ENCODE measurements at places on chromosomes 3 and 15. TPM values are rescaled to one million over a fixed set of nuclear protein-coding genes. Genes with fewer than 3 reads are reported as not detected.

DNA sequence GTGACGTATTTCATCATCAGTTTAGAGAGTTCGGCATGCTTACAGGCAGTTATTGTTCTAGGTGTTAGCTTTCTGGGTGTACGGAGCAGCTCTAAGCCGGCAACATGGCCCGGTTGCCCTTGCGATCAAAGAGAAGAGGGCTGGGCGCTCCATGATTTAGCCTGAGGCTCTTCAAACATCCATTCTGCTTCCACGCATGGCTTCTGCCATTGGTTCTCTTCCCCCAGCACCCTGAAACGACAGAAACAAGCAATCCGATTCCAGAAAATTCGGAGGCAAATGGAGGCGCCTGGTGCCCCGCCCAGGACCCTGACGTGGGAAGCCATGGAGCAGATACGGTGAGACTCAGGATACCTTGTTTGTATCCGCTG is 574 bp downstream of the NGRN start:
- H3K27me3 ChIP-seq = no peaks in the 10 kb centered on the region
- H3K27ac ChIP-seq = peak overlapping the region; percentile 97
- peak; percentile 37 for DNase-seq
- H3K4me1 ChIP-seq = peaks cover 40% of the 10 kb centered on the region

DNA sequence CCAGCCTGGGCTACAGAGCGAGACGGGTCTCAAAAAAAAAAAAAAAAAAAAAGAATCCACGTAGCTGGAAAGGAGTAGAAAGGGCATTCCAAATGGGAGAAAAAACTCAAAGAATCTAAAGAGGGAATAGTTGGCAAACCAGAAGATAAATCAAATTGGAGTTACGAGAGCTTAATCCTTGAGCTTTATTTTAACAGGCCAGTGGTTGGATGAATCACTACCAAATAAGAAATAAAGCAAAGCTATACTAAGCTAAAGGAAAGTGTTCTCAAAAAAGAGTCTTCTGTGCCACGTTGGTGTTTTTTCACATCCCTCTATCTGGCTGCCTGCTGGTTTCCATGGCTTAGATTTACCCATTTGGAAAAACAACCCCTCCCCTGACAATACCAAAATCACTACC is 14.0 kb downstream of the VGLL4 start:
- DNase-seq = no peak
- peaks cover 48% of the 10 kb centered on the region for H3K4me1 ChIP-seq
- no peaks in the 10 kb centered on the region for H3K27me3 ChIP-seq
- H3K36me3 ChIP-seq = no peaks in the 10 kb centered on the region
- H3K27ac ChIP-seq = no peak overlapping the region

DNA sequence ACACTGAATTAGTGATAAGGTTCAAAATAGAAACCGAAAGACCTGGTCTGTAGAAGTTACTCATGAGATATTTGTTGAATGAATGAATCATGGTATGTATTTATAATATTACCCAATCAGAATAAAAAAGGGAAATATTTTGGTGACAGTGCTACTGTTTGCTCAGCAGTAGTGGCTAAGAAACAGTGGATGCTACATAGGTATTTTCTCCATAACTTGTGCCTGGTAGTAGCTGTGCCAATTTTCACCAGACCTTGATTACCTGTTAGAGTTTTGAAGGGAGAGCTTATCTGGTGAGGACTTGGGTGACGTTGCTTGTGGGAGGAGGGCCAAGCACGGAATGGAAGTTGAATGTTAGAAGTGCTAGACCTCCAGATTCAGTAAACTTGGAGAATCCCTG is 14.3 kb downstream of the LIMD1 start:
- H3K27me3 ChIP-seq = no peaks in the 10 kb centered on the region
- H3K36me3 ChIP-seq = peaks cover 10% of the 10 kb centered on the region
- no peak for DNase-seq
- H3K4me3 ChIP-seq = no peak overlapping the region
- peaks cover 15% of the 10 kb centered on the region for H3K4me1 ChIP-seq
- peak overlapping the region; percentile 60 for H3K27ac ChIP-seq

GRCh38 chr15:48572823-48573222 is 72.7 kb downstream of the FBN1 start:
- H3K36me3 ChIP-seq = no peaks in the 10 kb centered on the region
- H3K4me1 ChIP-seq = no peaks in the 10 kb centered on the region
- H3K27ac ChIP-seq = no peak overlapping the region
- H3K27me3 ChIP-seq = no peaks in the 10 kb centered on the region
- no peak for DNase-seq
- no peak overlapping the region for H3K4me3 ChIP-seq

GRCh38 chr3:125594581-125595011 is 701 bp downstream of the OSBPL11 start:
- 0 out of 2 replicates have a peak, but pooled peaks cover 4% of the 10 kb centered on the region for H3K36me3 ChIP-seq
- DNase-seq = no peak
- peak overlapping the region; percentile 96 for H3K27ac ChIP-seq
- peaks cover 26% of the 10 kb centered on the region for H3K4me1 ChIP-seq
- H3K27me3 ChIP-seq = no peaks in the 10 kb centered on the region

- no peak for DNase-seq
- no peak overlapping the region for H3K4me3 ChIP-seq
- no peaks in the 10 kb centered on the region for H3K36me3 ChIP-seq
- peaks cover 34% of the 10 kb centered on the region for H3K4me1 ChIP-seq
- H3K27ac ChIP-seq = no peak overlapping the region
These were observed 325.6 kb upstream of the AZI2 start for GRCh38 chr3:28674212-28674611.

DNA sequence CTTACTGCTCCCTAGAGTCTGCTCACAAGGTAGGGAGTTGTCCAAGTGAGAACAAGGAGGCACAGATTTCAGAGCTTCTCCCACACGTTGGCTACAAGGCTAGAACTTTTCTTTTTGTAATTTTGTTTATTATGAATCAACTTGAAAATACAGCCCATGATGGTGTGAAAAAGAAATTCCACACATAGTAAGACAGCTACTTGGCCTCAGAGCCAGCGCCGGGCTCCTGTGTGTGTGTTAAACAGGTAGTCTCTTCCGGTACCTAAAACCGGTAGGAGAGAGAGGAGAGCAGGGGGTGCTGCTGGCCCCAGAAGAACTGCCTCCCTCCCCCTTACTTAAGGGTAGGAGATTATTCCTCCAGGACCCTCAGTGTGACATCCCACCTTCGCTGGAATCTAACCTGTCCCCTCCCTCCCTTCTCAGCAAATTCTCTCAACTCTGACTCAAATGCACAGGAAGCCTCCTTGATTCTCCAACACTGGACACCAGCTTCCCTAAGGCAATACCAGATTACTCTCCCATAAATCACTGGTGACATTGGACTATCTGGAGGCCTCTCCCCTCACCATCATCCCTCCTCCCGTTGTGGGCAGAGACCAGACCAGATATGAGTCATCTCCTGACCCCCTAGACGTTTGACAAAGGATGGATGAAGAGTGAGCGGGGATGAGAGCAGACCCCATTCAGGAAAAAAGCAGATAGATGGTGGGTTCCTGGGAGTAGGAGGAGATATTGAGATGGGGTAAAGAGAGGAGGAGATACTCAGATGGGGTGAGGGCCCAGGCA is 4.5 kb upstream of the IP6K1 start:
- no peak overlapping the region for H3K4me3 ChIP-seq
- no peak overlapping the region for H3K27ac ChIP-seq
- peaks cover 10% of the 10 kb centered on the region for H3K4me1 ChIP-seq
- no peak for DNase-seq

DNA sequence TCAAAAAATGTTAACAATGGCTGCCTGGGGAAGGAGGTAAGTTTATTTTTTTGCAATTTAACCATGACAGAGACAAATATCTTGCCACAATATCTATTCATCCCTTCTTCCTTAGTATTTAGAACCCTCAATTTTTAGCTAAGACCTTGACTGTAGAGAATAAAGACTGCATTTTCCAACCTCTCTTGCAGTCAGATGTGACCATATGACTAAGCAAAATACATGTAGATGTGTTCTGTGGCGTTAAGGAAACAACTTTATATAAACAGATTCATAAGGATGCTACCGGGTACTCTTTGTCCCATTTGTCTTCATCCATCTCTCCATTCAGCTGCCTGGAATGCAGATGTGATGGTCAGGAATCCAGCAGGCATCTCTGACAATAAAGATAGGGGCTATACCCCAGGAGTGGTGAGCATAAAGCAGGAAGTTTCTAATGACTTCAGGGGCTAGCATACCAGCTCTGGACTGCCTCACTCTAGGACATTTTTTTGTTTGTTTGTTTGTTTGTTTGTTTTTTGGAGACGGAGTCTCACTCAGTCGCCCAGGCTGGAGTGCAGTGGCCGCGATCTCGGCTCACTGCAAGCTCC is 41.1 kb downstream of the LHFPL4 start:
- H3K36me3 ChIP-seq = no peaks in the 10 kb centered on the region
- peaks cover 2% of the 10 kb centered on the region for H3K4me1 ChIP-seq
- no peak for DNase-seq
- H3K27ac ChIP-seq = no peak overlapping the region

- H3K36me3 ChIP-seq = no peaks in the 10 kb centered on the region
- H3K27me3 ChIP-seq = no peaks in the 10 kb centered on the region
- no peak overlapping the region for H3K4me3 ChIP-seq
- no peak overlapping the region for H3K27ac ChIP-seq
- H3K4me1 ChIP-seq = peaks cover 16% of the 10 kb centered on the region
- no peak for DNase-seq
These were observed 174.5 kb upstream of the GAP43 start for GRCh38 chr3:115448851-115449250.

GRCh38 chr3:139519998-139520737 is 19.4 kb downstream of the RBP1 start:
- peaks cover 21% of the 10 kb centered on the region for H3K27me3 ChIP-seq
- H3K36me3 ChIP-seq = peaks cover 5% of the 10 kb centered on the region
- DNase-seq = peak; percentile 73
- peaks cover 26% of the 10 kb centered on the region for H3K4me1 ChIP-seq
- no peak overlapping the region for H3K27ac ChIP-seq
- no peak overlapping the region for H3K4me3 ChIP-seq

DNA sequence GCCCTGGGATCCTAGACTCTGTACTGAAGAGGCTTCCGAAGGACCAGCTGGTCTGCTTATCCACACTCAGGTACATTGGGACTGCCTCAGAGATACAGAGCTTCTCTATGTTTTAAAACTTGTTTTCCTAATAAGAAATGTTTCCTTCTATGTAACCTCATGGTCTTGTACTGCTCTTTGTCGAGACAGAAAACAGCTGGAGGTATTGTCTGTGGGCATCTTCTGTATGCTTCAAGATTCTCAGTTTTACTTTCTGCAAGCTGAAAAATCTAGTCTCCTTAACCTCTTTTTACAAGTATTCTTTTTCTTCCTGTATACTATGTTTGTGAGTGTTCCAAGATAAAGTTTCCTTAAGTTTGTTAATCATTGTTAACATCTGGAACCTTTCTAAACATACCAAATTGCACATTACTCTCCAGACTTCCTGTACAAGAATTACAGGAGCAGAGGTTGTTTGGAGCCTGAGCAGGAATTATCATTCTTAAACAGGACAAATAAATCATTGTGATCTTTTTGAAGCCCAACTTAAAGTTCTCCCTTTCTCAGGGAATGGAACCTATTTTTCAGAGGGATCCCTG is 358.3 kb upstream of the CFAP20DC start:
- H3K4me1 ChIP-seq = peaks cover 9% of the 10 kb centered on the region
- no peaks in the 10 kb centered on the region for H3K27me3 ChIP-seq
- H3K36me3 ChIP-seq = no peaks in the 10 kb centered on the region
- no peak for DNase-seq
- no peak overlapping the region for H3K4me3 ChIP-seq

DNA sequence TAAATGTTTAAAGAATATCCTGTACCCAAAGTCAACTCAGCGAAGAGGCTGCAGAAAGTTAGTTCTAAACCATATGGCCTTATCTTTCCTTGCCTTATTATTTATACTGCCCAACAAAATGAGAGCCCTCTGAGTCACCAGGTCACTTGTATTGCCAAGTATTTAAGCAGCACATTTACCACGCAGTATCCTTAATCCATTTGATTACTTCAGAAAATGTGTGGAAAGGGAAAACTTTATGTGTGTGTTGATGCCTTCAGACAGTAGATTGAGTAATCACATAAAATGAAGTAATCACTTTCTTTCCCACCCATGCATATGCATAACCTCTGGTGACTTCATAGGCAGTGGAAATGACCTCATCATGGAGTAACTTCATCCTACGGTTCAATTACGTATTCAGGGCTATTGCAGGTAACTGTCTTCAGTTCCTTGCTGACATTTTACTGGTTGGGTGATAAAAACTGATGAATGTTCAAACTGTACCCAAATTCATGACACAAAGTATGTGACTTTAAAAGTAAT is 7.5 kb upstream of the CADPS start:
- DNase-seq = no peak
- H3K27me3 ChIP-seq = no peaks in the 10 kb centered on the region
- H3K4me3 ChIP-seq = no peak overlapping the region

DNA sequence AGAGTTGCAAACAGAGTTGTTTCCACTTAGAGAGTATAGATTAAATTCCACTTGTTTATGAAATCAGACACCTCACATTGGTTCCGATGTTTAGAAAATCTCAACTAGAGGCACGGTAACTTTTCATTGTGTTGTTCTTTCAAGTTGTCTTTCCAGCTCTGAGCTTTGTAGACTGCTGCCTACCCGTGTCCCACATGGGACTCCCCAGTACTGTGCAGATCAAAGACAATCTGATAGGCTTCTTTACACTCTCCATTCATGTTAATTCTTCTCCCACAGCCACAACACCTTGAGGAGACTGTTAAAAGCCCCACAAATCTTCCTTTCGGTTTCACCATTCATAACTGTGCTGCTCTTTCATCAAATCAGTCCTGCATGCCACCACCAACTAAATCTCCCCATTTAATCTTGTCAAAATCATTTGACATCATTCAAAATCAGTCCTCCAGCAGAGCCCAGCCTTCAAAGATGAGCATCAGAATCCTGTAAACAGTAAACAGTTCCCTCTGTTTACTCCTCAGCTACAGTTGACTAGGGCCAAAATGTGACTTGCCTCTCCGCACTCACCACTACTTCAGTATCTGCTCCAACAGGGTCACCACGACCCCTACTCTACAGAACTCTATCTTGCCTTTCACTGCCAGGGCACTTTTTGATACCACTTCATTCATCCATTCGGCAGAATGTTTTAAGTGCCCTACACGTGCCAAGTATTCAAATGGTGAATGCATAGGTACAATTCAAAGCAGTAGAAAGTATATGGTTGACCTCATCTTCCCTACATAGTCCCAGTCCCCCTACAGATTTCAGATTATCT is 8.3 kb downstream of the ANXA2 start:
- H3K27me3 ChIP-seq = no peaks in the 10 kb centered on the region
- no peak for DNase-seq
- H3K4me3 ChIP-seq = no peak overlapping the region
- no peaks in the 10 kb centered on the region for H3K36me3 ChIP-seq

DNA sequence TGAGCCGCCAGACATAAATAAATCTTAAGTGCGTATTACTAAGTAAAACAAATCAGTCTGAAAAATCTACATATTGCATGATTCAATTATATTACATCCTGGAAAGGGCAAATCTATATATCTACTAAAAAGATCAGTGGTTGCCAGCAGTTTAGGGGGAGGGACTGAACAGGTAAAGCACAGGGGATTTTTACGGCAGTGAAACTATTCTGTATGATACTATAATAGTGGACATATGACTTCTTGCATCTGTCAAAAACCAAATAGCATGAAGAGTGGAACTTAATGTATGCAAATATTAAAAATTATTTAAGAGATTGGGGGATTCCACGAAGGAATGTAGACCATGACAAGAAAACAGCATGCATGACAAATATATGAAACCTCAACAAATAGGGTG is 111.6 kb downstream of the MYO9A start:
- no peaks in the 10 kb centered on the region for H3K4me1 ChIP-seq
- no peak overlapping the region for H3K27ac ChIP-seq
- H3K4me3 ChIP-seq = no peak overlapping the region
- H3K27me3 ChIP-seq = no peaks in the 10 kb centered on the region
- no peak for DNase-seq

Gene HAUS2
- 23.2 TPM for total RNA-seq

Gene SRPRB
- total RNA-seq = 41.2 TPM

Gene RASL12
- 6.5 TPM for total RNA-seq

Gene NEIL1
- total RNA-seq = 24.9 TPM

Data from WTC11 (cell line).